ENCODE measurements at places on chromosomes 5 and 9.
A peak's percentile ranks its signal among the peaks of the same experiment; 100 is the strongest.

GRCh38 chr5:68898951-68899471 lies 194.8 kb upstream of the SLC30A5 start:
- DNase-seq: no peak

- DNase-seq: no peak
These were observed 148.2 kb downstream of the ICE1 start for GRCh38 chr5:5570646-5571045.

DNA sequence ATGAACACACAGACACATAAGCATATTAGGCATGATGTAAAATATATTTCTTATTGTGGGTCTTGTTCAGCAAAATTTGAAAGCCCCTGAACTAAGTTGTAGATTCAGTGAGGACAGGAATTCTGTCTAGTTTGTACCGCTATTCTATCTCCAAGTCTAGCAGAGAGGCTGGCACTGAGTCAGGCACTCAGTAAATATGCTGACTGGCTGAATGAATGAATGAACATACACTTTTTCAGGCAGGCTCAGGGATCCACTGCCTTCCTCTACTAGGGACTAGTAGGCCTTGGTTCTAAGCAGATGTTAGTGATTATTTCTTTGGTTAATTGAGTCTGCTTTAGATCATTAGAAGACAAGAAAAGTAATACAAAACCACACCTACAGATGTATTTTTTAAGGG lies 157.5 kb downstream of the ZSWIM6 start:
- DNase-seq: no peak

DNA sequence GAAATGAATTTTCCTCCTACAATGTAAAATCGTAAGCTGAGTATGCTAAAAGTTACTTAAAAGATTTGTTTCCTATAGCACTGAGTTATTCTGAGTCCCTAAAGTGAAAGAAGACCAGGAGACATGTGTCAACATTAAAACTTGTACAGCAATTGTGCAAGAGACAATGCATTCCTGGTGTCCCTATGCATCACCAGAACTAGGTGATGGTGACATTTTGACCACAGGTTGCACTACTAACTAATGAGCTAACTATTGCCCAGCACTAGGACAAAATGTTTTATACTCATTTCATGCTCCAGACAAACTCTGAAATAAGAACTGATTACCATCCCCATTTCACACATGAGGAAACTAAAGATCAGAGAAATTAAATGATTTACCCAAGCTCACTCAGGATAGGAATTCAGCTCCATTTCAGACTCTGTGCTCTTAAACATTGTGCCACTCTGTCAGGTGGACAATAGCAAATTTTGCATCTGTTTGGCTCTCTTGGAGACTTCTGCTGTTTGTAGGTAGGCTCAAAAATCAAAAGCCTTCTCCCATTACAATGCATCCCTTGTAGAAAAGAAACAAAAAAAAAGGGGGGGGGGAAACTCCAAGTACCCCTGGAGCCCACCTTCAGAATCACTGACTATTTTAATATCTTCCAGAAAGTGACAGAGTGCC lies 269.2 kb downstream of the ACTL7B start:
- DNase-seq: no peak

GRCh38 chr5:149641000-149641576 lies 59.8 kb downstream of the ARHGEF37 start:
- DNase-seq: no peak

GRCh38 chr5:56745864-56746263 lies 69.5 kb upstream of the MAP3K1 start:
- no peak for DNase-seq

DNA sequence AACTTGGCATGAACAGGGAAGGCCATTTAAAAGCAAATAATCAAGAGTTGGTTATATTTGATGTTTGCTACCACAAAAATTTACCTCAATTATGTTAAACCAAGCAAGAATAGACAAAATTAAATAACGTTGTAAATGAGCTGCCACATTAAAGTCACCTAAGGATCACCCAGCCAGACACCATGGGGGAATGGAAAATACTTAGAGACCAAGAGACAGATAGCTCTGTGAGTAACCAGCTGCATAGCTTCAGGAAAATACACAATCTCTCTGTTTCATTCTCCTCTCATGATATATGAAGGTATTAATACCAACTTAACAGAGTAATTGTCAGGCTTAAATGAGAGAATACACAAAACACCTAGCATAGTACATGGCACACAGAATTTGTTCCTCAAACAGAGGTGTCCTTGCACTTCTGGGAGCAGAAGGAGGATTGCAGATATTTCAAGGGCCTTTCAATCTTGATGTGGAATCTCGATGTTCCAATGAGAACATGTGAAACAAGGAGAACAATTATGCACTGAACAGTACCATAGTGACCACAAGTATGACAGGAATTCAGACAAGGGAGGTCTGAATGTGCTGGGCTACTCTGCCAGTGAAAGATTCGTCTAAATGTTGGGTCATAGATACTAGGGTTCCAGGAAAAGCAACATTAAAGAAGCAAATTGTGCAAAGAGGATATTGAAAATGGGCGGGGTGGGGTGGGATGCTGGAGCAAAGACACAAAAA lies 18.6 kb downstream of the JAKMIP2 start:
- no peak for DNase-seq

DNA sequence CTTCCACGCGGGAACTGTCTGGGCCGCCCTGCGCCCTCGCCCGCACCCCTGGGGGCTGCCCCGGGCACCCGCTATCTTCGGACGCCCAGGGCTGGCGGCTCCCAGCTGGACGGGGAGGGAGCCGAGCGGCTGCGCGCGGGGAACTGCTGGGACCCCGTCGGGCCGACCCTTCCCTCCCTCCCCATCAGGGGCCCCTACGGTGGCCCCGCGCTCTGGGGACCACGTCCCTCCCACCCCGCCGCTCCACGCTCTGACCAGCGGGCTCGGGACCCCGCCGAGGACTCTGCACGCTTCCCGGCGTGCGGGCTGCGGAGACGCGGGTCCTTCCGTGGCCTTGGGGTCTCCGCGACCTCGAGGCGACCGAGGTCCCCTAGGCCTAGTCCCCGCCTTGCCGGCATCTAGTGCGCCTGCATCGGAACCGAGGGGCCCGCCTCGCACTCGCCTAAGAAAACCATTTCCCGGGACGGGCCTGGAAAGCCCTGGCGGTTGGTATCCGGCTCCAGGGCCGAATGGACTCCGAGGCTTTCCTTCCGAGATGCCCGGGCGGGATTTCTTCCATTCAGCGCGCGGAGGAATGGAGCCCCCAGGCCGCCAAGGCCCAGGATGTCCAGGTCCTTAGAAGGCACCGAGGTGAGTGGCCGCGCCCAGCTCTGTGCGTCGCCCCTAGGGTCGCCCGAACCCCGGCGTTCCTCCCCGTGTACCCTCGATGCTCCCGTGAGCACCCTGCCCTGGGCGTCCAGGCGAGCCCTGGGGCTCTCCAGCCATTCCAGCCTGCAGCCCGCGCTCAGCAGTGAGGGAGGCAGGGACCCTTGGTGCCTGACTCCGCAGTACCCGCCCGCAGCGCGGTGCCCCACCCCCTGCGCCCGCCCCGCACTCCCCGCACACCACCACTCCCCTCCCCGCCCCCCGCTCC lies 705 bp upstream of the SLC6A3 start:
- no peak for DNase-seq

DNA sequence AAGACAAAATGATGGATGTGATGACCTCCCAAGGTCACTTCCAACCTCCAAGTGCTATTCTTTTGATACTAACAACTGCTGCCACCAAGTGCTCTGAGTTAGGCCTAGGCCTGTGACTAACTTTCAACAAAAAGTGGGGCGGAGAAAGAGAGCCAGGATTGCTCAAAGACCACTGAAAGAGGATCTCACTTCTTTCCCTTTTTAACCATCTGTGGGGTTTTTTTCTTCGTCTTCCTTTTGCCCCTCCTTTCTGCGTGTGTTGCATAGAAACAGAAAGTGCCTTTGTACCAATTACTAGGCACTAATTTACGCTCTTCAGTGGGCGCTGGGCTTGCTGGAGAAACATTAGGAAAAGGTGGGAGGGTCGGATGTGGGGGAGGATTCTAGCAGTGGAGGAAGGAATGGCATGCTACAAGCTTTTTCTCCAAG lies 8.0 kb downstream of the KLF9 start:
- DNase-seq: peak; percentile 51

DNA sequence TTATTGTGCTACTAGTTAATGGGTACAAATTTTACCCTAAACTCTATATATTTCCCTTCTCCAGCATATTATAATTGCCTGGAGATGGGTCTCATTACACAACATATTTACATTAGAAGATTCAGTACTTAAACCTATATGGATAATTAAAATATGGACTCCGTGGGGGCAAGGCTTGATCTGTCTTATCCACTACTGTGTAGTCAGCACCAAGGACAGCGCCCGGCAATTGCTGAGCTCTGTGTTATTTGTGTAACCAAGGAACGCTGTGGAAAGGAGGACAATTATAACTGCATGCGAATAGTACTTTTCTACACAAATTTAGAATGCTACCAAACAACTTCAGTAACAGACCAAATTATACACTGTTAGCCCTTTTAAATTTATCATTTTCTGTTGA lies 77.7 kb downstream of the DNAH5 start:
- peak; percentile 34 for DNase-seq

GRCh38 chr9:134455934-134456755 lies 129.9 kb downstream of the RXRA start:
- peak; percentile 78 for DNase-seq

DNA sequence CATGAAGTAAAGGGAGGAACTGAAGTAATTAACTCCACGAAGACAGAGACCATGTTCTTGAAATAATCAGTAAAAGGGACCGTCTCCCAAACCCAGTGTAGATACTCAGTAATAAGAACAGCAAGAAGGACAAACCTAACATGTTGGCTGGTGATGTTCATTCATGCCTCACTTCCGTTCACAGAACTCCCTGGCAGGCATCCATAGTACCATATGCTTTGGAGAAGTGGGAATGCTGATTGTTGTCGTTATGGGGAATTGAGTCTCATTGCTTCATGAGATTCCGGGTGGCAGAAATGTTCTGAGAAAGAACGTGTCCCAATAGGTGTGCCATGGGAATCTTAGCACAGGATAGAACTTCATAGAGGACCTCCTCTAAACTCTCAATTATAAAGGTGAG lies 452.3 kb downstream of the ZSWIM6 start:
- DNase-seq: no peak

DNA sequence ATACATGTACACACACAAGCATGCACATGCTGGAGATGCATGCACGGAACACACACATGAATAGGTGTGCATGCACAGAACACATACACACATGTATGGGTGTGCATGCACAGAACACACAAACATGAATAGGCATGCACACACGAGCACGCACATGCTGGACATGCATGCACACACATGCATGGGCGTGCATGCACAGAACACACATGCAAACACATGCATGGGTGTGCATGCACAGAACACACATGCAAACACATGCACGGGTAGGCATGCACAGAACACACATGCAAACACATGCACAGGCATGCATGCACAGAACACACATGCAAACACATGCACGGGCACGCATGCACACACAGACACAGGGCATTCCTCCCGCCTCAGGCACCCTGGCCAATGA lies 382.3 kb downstream of the IRX2 start:
- no peak for DNase-seq

GRCh38 chr5:112289465-112289864 lies 129.6 kb downstream of the EPB41L4A start:
- DNase-seq: no peak

- no peak for DNase-seq
These were observed 33.5 kb upstream of the TMEM252 start for GRCh38 chr9:68574150-68574549.

DNA sequence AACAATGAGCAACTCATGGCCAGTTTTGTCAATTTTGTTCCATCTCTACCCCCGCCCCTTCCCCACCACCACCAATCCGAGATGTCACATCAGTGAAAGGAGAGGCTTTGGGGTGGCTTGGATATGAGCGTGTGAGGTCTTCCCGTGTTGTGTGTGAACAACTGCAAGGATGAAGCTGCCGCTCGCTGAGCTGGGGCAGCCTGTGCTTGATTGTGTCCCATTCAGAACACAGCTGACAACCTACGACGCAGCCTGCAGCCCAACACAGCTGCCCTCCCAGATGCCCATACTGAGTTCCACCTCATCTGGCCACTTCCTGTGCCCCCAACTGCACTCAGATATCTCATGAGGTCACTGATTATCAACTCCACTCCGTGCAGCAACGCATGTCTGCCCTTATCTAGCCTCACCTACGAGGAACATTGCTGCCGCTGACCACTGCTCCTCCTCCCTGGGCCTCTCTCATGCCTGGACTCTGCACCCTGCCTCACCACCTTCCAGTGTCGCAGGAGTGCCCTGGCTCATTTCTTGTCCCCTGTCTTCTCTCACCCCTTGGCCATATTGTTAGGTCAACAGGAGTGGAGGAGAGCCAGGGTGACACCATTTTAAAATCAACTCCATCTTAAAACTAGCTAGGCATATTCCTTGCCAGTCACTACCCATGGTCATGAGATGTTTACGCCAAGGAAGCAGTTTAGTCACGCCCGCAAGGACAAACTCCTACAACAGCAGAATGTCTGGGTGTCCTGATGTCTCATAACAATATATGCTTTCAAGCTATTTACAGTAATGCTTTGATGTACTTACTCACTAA lies 7.3 kb upstream of the IL4 start:
- DNase-seq: no peak

- no peak for DNase-seq
These were observed 155.7 kb downstream of the DROSHA start for GRCh38 chr5:31375999-31376720.

DNA sequence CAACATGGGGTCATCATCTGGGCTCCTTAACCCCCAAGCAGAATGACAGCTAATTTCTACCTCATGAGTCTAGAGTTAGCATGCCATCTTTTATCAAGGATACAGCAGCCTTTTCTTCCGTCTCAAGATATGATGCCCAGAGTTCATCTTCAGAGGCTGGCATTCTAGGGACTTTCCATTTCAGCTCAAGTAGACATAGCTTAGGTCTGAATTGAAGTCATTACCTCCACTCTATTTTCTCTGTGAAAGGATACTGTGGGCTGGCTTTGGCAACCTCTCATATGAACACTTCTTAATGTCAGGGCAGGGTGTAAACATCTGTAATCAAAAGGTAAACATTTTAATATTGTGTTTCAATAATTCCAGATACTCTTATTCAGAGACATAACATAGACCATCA lies 535.7 kb downstream of the MAT2B start:
- DNase-seq: no peak

DNA sequence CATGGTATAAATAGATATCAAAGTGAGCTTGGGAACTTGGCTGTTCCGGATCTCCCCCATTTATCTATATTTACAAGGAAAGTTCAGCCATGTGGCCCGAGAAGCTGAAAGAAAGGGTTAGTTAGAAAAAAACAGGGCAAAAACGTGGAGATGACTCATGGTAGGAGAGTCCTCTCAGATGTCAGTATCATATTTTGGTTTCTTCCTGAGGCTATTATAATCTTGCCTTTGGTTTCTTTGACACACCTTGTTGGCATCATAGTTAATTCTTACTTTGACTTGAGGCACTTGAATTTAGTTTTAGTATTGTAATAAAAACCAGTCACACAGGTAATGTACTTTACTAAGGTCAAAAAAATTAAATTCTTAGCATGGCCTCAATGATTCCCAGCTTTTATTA lies 59.9 kb downstream of the GABRA6 start:
- DNase-seq: no peak

GRCh38 chr9:131594906-131595665 lies 49.8 kb downstream of the PRRT1B start:
- DNase-seq: no peak
